Fibroblast of skin of scalp (primary cell): ENCODE measurements at places on chromosomes 6 and 20.

GRCh38 chr20:53570446-53571276 lies 23.0 kb downstream of the ZNF217 start:
- no peak for DNase-seq

DNA sequence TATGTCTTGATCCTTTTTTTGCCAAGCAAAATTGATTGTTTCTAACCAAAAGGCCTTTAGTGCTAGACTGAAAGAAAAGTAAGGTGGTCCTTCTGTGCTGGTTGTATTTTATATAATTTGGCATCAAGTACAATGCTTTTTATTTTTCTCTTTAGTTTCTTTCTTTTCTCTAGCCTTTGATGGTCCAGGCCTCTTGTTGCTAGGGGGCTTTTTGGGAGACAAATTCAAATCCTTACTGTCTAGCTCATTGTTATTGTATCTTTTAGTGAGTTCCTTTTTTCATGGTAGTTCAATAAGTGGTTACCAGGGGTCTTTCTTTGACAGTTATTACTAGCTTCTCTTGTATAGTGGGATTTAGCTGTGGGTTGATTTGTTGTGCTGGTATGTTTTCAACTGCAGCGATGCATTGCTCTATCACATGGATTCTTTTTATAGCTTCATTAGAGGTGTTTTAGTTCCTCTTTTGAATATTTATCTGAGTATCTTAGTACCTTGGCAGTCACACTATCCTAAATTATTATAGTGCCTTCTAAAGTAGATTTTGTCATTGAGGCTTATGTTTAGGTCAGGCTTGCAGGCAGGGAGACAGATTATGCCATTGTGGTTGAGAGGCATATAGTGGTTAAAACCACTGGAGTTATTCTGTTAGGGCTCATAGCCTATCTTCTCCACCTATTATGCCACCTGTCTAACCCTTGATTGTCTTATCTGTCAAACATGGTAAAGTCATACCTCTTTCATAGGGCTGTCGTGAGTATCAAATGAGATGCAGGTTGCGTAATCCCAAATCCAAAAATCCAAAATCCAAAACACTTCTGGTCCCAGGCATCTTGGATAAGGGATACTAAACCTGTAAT lies 49.5 kb downstream of the KCNS1 start:
- no peak for DNase-seq

- peak; percentile 61 for DNase-seq
These were observed 587 bp downstream of the IP6K3 start for GRCh38 chr6:33746036-33746600.

DNA sequence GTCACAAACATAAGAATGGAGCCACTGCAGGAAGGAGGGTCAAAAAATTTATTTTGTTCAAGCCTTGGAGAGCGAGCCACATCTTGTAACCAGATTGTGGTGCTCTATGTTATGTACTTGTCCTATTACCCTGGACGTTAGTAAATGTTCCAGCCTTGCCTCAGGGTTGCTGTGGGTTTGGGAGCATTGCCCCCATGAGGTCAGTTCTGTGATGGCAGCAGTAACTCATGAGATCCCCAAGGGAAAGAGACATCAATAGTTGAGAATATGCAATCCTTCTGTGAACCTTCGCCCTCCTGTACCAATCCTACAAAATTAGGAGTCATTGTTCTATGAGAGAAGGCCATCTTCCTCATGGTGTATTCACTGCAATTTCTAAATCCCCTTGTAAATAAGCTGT lies 16.4 kb upstream of the CFAP206 start:
- peak; percentile 35 for DNase-seq

DNA sequence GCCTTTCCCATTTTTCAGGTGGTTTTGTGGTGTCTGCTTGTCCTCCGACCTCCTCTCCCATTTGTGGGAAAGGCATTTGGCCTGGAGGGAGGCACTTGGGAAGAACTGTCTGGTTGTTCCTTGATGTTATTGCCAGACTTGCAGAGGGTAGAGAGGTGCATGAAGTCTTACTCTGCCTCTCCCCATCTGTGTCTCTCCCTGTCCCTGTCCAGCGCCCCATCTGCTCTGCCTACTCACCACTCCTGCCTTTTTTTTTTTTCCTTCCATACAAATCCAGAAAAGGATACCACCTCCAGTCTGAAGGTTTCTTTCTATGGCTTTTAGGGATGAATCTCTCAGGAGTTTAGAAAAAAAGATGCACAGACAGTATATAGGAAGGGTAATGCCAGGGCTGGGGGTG lies 19.8 kb downstream of the PPARD start:
- no peak for DNase-seq

DNA sequence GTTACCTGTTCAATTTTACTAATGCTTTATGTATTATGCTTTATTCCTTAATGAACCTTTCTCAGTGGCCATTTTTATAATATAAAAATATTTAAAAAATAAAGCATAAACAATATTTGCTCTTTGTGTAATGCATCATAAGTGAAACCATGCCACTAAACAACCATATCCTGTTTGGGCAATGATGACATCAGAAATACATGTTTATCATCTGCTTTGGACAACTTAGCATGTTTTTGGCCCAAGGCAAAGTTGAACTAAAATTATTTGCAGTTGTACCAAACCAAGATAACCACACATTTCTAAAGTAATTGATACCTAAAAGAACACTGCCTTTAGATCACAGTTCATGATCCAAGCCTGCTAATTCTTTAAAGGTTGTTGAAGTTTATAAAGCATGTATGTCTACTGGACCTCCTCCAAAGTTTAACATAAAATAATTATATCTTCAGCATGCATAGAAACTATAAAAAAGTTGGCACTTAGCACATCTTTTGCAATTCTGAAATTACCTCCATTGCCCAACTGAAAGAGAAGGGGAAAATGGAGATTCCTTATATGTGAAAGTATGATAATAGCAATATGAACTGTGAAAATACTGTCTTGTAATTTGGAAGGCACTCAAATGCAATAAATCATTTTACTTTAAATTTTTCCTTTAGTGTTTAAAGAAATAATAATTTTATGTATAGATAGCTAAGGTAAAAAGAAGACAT lies 325.6 kb upstream of the RUNX2 start:
- no peak for DNase-seq

DNA sequence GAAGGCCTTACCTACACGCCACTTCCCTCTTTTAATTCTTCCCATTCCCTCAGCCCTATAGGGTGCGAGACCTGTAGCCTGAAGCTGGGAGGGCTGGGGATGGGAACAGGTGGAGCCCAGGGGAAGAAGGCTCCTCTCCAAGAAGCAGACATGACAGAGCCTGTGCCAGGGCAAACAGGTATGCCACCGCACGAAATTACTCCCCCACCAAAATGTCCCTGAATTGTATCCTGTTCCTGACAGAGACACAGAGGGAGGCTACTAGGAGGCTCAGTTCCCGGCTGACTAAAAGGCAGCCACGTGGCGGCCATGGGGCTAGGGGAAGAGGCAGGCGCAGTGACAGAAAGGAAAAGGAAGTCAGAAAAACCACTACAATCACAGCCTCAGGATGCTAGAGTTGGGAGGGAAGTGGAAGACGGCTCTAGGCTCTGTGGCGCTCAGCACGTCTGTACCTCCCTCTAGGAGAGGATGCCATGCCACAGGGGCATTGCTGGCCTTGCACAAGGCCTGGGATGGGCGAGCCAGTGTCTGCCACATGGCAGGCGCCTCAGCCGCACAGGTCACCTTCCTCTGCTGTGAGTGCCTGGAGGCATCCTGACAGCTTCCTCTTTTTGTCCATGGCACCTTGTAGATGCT lies 27.7 kb downstream of the TFEB start:
- no peak for DNase-seq

DNA sequence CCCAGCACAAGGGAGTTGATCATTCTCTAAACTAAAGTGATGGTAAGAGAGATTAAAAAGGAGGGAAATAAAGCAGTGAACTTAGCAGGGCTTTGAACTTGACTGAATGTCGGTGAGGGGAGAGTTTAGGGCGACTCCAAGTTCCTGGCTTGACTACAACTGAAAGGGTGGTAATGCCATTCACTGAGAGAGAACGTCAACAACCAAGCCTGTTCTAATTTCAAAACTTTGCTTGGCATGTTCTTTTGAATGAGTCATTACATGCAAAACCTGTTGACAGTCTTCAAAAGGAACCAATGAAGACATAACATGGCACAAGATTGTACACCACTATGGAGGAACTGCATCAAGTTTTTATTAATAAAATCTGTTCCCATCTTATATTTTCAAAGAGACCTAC lies 10.3 kb upstream of the MYB start:
- DNase-seq = no peak

GRCh38 chr20:37323985-37324384 lies 22.0 kb upstream of the SRC start:
- peak; percentile 93 for DNase-seq

GRCh38 chr6:26304213-26304796 lies 60.7 kb upstream of the BTN3A2 start:
- DNase-seq = no peak

GRCh38 chr20:59030911-59031563 lies 1.1 kb downstream of the ATP5F1E start:
- no peak for DNase-seq

- peak; percentile 52 for DNase-seq
These were observed 354.1 kb upstream of the MAP3K7 start for GRCh38 chr6:90940812-90941481.

DNA sequence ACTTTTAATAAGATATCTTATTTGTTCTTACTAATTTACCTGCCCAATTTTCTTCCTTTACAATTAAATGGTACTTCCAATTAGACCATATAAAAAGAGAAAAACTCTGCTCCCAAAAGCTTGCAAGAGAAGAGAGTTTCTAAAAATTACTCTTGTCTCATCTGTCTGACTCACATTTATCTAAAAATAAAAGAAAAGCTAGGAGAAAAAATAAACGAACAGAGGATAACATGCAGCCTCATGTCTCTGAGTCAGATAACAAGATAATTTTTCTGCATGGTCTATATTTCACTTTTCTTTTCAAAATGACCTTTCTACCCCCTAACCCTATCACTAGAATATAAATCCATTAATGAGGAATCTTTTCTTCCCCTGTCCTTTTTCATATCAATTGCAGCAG lies 127.2 kb upstream of the TCF21 start:
- peak; percentile 42 for DNase-seq

- peak; percentile 26 for DNase-seq
These were observed 52.9 kb downstream of the FBXL4 start for GRCh38 chr6:98894810-98895209.

- peak; percentile 58 for DNase-seq
These were observed 167.6 kb upstream of the CST7 start for GRCh38 chr20:24781418-24781980.

DNA sequence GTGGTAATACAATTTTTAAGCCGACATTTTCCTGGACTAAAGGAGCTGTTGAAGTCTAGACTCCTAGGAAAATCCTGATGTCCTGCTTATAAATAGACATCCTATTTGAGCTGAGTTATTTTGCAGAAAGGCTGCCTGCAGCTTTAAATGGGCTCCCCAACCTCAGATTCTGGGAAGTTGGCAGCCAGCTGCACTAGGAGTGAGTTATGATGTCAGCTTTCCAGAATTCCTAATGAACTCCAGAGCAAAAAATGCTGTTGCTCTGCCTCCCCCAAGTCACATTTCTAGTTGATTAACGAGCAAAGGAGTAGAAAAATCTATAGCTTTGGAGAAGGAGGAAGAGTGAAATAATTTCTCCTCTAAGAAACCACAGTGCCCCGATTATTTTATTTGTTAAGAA lies 346.3 kb upstream of the SULF2 start:
- DNase-seq = peak; percentile 92
